ENCODE measurements at places on chromosomes 5 and 9. TPM values are rescaled to one million over a fixed set of nuclear protein-coding genes. Genes with fewer than 3 reads are reported as not detected.

DNA sequence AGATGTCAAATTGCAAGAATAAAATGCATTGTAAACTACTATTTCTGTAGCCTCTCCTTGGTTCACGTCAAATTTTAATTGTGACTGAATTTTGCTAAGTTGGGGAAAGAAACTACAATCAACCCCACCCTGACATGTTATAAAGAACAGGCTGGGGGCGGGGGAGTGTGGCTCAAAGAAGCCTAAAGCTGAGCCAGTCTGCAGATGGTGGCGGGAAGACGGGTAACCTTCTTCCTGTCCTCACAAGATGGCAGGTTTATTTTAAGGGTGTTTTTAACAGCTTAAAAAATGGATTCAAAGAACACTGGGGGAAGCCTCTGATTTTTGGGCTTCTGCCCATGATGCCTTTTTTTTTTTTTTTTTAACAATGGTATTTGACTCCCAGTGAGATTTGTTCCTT, 68.5 kb upstream of the MELK start:
- peaks cover 4% of the 10 kb centered on the region for H3K27me3 ChIP-seq
- H3K4me1 ChIP-seq, result no peaks in the 10 kb centered on the region
- H3K27ac ChIP-seq, result no peak overlapping the region
- H3K36me3 ChIP-seq, result no peaks in the 10 kb centered on the region

DNA sequence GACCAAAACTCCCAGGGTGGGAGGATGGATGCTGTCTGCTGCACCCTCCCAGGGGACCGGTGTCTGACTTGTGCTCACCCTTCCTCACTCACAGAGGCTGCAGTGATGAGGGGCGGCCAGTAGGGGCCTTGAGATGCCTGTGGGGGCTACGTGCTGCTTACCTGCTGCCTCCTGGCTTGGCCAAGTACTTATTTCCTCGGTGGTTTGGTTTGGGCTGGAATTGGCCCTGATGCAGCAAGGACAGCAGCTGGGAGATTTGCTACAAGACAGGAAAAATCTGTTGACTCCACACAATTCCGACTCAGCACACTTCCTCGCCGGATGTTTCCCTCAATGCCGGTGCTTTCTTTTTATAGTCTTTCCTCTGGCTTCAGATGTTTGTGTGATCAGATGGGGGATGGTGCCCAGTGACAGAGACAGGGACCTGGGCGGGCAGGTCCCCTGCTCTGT, 6.6 kb downstream of the PCDH12 start:
- H3K27ac ChIP-seq, result peak overlapping the region; percentile 88
- peak overlapping the region; percentile 65 for H3K4me3 ChIP-seq
- peaks cover 18% of the 10 kb centered on the region for H3K36me3 ChIP-seq
- no peaks in the 10 kb centered on the region for H3K27me3 ChIP-seq
- peaks cover 80% of the 10 kb centered on the region for H3K4me1 ChIP-seq

The GLDC gene
- total RNA-seq, result not detected

GRCh38 chr5:14871214-14872069, at the start of gene ANKH:
Gene ANKH (minus strand): TSS chr5:14871778. CDS start chr5:14871447, 331 bp downstream.
- no peaks in the 10 kb centered on the region for H3K36me3 ChIP-seq
- peak within 1 kb of the TSS; percentile 91 for H3K4me3 ChIP-seq
- H3K27ac ChIP-seq, result peak within 1 kb of the TSS; percentile 99
- peak; percentile 86 for DNase-seq
- peaks cover 44% of the 10 kb centered on the region for H3K4me1 ChIP-seq
- H3K27me3 ChIP-seq, result no peaks in the 10 kb centered on the region

The DDX41 gene
- total RNA-seq, result 29.7 TPM

DNA sequence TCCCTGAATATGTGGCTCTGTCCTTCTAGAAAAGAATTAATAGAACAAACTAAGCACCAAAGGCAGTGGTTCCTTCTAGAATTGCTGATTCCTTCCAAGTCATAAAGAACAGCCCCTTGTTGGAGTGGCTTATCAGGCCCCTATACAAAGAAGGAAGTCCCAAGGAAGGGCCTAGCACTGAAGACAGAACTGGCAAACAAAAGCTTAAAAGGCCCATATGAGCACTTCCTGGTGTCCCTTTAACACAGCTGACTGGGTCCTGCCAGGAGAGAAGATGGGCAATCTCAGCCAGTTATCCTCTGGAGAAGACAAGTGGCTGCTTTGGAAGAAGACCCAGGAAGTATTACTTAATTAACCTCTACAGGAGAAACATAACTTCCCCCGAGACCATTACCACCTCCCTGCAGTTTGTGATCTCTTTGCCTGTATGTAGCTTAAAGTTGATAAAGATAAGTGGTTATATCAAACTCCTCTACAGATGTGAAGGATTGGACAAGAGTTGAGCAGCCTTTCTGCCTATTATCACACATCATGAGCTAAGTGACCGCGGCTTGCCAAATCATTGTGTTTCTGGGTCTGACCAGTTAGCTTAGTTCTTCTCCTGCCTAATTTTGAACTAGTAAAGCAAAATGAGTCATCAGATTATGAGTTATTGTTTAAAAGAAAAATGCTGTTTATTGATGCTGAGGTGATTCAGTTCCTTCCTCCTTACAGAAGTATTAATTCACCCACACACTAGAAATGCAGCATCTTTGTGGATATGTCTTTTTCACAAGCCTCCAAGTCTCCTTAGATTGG, 13.3 kb upstream of the STING1 start:
- H3K27me3 ChIP-seq, result no peaks in the 10 kb centered on the region
- H3K4me1 ChIP-seq, result peaks cover 23% of the 10 kb centered on the region
- H3K36me3 ChIP-seq, result no peaks in the 10 kb centered on the region
- H3K27ac ChIP-seq, result peak overlapping the region; percentile 64
- DNase-seq, result no peak

The ROPN1L gene
- 0.38 TPM for total RNA-seq

The CAMK4 gene
- 0.36 TPM for total RNA-seq

GRCh38 chr9:12784461-12785259, 9.8 kb downstream of the LURAP1L start:
- H3K27me3 ChIP-seq, result no peaks in the 10 kb centered on the region

Measured in left ventricle myocardium inferior (tissue), 1 donor.